Bronchial epithelial cell (primary cell): ENCODE measurements at places on chromosomes 16 and 17. TPM values are rescaled to one million over a fixed set of nuclear protein-coding genes. Genes with fewer than 3 reads are reported as not detected.

DNA sequence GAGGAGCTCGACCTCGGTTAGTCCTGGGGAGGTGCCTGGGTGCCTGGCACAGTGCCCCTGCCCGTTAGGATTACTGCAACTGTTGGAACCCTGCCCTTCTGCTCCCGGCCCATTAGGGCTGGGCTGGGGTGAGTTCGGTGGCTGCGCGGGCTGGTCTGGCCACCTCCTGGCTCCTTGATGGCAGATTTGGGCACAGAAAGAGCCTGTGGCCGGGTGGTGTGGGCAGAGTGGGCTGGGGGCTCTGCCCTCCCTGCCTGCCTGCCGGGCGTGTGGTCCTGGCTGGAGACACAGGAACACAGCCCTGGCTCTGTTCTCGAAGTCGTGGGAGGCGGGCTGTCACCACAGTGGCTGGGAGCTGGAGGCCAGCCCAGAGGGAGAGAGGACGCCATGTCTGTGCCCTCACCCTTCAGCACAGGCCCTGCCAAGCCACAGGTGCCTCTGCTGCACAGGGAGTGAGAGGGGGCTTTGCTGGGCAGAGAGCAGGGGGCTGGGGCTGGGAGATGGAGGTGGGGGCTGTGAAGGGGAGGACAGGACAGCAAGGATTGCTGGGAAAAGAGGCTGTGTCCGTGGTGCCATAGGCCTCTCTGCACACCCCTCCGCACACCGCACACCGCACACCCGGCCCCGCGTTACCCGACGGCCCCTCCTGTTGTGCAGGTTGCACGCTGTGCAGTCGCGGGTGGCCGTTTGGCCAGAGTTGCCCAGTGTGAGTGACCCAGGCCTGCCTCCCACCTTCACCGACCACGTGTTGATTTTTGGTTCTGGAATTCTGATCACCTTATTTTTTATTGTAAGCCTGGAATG is 236.6 kb upstream of the GSE1 start:
- no peak for DNase-seq

DNA sequence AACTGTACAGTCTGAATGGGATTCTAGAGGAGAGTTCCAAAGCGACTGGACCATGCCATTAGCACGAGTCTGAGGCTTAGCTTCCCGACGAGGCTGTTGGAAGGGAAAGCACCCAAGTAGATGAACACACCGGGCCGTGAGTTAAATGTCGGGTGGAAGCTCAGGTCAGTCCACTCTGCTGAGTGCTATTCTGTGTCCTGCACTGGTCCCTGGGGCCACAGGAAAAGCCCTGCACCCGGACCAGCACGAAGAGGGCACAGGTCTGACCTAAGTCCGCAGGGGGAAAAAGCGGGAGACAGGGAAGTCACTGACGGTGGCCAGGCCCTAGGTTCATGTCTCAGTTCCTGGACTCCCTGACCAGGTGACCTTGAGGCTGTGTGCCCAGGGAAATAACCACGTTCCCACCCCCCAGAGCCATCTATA is 44.1 kb upstream of the RBFOX3 start:
- DNase-seq: no peak

DNA sequence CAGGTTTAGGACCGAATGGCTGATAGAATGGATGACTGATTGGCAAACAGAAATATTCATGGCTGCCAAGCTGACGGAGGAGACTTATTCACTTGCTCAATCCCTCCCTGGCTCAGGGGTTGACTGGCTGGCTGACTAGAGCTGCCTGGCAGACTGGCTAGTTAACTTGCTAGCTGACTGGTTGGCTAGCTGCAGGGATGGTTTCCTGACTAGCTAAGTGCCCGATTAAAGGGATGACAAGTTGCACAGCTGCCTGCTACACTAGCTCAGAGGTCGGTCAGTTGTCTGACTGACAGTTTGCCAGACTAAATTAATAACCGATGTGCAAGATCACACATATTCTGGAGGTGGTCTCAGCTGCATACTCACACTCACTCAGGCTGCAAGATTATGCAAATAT is 1208.4 kb upstream of the CDH8 start:
- DNase-seq: no peak

RNF112 gene
- total RNA-seq: 0.26 and 0.64 TPM in 2 replicates

RGS11 gene
- 0.26 TPM in 1 of 2 replicates, not detected in the other for total RNA-seq
